ENCODE measurements at places on chromosomes 7 and 10.

DNA sequence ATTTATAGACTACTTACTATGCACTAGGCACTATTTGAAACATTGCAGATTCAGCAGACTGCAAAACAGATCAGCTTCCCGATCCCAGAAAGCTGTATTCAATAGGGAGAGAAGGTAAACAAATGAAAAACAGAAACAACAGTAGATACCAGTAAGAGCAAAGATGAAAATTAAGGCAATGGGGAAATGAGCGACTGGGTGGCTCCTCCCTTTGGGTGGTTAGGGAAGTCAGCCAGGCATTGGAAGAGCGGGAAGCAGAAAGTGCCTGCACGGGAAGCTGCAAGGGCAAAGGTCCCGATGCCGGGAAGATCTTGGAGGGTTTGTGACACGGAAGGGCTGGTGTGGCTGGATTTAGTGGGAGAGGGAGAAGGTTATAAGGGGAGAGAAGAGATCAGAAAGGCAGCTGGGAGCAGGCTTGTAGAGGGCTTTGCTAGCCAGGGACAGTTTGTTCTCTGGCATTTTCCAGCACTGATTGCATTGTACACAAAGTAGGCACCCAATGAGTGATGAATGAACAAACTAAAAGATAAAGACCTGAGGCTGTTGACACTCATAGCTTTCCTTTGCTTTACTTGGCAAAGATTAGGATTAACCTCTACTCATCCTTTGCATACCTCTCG lies 67.8 kb downstream of the NAMPT start:
- peak; percentile 77 for DNase-seq

GRCh38 chr7:22561321-22561811 lies 61.4 kb upstream of the STEAP1B start:
- peak; percentile 97 for DNase-seq

DNA sequence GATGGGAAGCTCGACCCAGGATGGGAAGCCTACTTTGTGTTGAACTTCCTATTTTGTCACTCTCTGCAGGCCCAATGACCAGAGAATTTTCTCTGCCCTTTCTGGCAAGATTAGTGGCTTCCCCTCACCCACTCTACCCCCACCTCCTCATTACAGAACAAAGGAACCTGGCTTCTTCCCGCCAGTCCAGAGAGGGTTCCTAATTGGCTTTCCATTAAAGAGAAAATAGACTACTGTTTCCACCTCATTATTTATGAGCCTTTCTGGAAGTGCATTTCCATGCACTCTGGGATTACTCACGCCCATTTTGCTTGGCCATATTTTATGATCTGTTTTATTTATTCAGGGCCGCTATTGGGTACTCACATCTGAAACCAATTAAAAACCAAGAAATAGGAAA lies 94.9 kb upstream of the TCF7L2 start:
- no peak for DNase-seq

- DNase-seq = no peak
These were observed 70.4 kb upstream of the FZD8 start for GRCh38 chr10:35712486-35712885.

DNA sequence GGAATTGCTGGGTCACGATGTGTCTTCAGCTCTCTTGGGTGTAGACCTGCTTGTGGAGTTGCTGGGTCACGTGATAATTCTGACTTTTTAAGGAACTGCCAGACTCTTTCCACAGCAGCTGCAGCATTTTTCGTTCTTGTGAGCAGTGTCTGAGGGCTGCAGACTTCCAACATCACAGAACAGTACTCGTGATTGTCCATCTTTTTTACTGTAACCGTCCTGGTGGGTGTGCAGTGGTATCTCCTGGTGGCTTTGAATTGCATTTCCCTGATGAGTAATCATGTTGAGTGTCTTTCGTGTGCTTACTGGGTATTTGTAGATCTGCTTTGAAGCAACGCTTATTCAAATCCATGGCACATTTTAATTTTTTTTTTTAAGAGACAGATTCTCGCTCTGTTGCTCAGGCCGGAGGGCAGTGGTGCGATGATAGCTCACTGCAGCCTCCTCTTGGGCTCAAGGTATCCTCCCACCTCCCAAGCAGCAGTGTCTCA lies 22.7 kb downstream of the INPP5A start:
- no peak for DNase-seq

- no peak for DNase-seq
These were observed 72.4 kb upstream of the PDE1C start for GRCh38 chr7:32142649-32143048.

DNA sequence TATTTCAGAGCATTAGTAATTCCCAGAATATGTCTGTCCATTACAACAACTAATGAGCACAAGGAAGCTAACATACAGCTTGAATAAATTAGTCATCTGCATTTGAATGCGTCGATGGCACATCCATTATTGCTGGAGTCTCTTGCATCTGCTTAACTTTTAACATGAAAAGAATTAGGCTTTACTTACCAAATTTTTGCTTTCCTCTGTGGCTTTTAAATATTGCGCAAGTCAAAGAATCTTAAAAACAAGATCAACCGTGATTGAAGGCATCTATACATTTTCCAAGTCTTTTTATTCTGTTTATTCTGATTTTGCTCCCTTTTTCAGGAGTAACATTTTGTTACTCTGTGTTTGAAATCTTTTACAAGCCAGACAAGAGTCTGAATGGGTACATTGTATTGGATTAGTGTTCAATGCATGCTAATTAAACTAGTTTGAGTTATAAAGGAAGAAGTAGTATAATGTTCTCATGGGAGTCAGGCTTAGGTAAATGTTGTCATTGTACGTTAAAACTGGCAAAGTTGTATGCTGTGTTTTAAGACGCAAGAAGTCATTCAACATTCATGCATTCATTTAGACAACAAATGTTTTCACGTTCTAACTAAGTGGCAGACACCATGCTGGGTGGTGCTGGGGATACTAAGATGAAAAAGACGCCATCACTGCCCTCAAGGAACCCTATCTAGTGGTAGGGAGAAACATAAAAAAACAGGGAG lies 4.0 kb upstream of the CACNB2 start:
- no peak for DNase-seq

DNA sequence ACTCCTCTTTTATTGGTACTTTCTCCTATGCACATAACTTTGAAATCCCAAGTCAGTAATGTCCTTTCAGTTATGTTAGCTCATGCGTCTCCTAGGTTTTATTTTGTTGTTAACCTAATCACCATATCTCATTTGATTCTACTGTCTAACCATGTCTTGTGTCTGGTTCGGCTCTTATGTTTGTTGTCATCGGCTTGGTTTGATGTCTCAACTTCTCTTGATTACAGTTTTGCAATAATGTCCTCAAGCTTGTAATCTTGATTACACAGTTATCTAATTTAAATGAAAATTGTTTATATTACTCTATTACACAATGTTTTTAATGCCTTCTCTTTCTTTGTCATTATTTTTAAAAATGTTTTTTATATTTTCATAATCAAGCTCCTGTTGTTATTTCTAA lies 35.9 kb upstream of the SEMA3A start:
- no peak for DNase-seq

DNA sequence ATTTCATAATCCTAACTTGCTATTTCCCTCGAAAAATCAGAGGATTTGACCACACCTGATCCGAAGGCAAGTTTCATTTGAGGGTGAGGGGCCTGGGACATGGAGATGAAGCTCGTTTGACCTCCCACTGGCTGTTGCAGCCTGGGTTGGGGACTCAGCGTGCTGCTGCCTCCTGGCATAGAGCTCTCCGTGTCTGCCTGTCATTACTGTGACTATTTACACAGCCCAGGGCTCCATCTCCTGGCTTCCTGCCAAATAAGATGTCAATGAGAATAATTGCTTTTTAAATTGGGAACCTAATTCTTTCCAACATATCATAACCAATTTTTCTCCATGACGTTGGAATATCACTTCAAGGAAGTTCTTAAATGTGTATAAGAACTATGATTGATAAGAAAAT lies 139.3 kb upstream of the COBL start:
- DNase-seq = no peak

DNA sequence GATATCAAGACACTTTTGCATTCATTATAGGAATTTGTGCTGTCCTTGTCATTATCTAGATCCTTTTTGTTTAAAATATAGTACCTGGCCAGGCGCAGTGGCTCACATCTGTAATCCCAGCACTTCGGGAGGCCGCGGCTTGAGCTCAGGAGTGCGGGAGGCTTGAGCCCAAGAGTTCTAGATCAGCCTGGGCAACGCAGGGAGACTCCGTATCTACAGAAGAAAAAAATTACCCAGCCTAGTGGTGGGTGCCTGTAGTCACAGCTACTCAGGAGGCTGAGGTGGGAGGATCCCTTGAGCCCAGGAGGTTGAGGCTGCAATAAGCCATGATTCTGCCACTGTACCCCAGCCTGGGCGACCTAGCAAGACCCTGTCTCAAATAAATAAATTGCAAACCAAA lies 621 bp upstream of the MORN4 start:
- DNase-seq = no peak

DNA sequence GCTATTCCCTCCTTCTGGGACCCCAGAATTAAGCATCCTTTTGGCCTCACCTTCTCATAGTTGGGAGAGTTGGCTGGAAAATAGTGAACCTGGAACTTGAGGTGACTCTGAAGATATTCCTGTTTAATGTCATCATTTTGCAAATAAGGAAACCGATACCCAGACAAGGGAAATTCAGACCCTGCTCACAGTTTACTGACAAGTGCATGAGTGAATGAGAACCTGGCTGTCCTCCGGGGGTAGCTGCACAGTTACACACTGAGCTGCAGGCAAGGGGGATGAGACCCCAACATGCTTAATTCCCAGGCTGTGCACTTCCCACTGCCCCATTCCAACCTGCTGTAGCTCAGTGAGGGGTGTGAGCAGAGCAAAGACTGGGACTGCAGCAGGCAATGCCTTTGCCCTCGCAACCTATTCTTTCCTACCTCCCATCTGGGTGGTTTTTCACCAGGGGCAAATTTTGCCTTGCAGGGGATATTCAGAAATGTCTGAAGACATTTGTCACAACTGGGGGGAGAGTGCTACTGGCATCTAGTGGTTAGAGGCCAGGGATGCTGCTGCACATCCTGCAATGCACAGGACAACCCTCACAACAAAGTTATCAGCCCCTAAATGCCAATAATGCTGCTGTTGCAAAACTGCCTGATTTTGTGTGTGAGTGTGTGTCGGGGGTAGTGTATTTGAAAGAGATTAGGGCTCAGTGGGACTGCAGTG lies 136.2 kb downstream of the SORCS3 start:
- no peak for DNase-seq

DNA sequence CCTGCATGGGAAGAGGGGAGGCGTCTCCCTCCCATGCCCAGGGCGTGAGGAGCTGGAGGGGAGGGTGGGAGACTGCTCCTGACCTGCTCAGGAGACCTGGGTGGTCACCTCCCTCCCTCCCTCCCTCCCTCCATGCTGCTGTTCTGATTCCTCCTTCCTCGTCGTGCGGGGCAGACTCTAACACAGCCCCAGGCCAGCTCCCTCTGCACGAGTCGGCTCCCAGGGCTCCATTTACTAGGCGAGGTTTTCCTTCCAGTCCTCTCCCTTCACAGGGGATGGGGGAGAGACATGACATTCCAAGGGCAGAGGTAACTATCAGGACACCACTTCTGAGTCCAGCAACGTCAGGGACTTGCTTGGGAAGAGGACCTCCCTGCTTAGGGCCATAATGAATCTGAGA lies 23.6 kb downstream of the VIPR2 start:
- DNase-seq = no peak

GRCh38 chr7:23912065-23912464 lies 202.0 kb downstream of the STK31 start:
- no peak for DNase-seq

- DNase-seq = no peak
These were observed 191.8 kb downstream of the HTR7 start for GRCh38 chr10:90665905-90666662.

DNA sequence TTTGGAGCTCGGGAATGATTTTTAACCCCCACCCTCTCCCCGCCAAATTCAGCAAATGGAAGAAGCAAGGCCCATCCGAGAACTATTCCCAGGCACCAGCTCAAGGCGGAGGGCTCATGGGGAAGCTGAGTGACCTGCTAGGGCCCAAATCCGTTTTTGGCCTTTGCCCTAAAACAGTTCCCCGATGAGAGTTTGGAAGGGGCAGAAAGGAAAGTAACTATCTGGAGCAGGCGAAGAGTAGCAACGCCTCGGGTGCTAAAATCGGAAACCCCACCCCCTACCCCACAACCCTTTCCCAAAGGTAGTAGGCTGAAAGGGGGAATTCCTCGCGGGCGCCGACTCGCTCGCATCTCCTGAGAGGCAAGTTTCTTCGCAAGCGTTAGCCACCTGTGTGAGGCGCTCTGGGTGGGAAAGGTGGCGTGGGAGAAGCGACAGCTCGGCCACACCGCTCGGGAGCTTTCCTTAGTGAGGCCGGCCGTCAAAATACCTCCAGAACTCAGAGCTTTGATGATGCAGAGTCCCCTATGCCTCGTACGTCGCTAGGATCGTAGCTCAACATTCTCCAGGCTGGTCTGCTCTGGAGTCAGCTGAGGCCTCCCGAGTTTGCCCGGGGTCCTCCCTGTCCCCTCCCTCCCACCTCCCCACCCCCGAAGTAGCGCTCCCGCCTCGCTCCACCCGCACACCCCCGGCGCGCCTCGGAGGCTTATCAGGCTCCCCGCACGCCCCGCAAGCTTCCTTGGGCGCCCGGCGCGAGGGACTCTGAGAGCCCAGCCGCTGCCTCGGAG lies 642 bp upstream of the PRKG1 start:
- DNase-seq = peak; percentile 6

DNA sequence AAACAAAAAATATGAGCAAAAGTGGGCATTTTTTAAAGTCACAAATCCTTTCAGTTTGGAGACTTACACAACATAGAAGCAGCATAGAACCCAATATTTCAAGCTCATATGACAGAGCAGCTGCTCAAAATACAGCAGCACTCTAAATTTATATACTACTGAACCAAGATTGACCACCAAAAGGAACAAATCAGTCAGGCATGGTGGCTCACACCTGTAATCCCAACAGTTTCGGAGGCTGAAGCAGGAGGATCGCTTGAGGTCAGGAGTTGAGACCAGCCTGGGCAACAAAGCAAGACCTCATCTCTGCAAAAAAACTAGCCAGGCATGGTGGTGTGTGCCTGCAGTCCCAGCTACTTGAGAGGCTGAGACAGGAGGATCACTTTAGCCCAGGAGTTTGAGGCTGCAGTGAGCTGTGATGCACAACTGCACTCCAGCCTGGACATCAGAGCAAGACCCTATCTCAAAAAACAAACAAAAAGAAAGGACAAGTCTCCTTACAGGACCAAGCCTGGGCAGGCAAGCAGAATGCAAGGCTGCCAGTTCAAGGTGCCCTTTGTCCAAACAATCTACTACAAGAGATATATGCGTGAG lies 40.0 kb downstream of the PARD3 start:
- DNase-seq = no peak

- DNase-seq = no peak
These were observed 69.4 kb downstream of the CPED1 start for GRCh38 chr7:121057878-121058277.

DNA sequence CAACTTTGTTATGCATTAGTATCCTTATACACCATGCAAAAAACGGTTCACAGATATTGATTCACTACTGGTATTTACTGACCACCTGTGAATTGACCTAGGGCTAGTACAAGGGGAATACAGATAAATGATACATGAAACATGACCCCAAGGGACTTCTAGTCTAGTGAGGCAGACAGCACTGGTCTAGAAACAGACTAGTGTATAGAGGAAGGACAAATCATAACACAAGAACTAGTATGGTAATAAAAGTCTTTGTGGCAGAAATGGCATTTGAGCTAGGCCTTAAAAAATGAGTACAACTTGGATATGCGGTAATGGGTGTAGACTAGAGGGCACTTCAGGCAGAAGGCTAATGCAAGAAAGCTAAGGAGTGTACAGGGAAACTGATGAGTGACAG lies 86.6 kb downstream of the SLC25A13 start:
- DNase-seq = no peak

- DNase-seq = no peak
These were observed 238.4 kb upstream of the PLXDC2 start for GRCh38 chr10:19577807-19578206.

- DNase-seq = no peak
These were observed 319.7 kb upstream of the SP4 start for GRCh38 chr7:21108182-21108581.
